ENCODE measurements at places on chromosomes 6 and 20. TPM values are rescaled to one million over a fixed set of nuclear protein-coding genes. Genes with fewer than 3 reads are reported as not detected.

DNA sequence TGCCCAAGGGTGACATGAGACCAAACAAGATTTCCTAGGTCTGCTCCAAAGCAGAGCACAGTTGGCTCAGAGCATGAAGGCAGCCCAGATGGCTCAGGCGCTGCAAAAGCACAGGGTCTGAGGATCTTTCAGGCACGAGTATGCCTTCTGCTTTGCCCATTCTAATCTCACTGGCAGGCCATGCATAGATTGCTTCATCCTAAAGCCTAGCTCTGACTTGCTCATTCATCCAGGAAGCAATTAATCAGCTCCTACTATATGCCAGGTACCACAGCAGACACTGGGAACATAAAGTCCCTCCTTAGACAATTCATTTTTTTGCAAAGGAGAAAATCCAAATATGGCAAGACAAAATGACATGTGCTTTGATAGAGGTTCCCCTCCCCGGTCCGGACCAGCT lies 31.2 kb downstream of the GPLD1 start:
- no peak for DNase-seq

DNA sequence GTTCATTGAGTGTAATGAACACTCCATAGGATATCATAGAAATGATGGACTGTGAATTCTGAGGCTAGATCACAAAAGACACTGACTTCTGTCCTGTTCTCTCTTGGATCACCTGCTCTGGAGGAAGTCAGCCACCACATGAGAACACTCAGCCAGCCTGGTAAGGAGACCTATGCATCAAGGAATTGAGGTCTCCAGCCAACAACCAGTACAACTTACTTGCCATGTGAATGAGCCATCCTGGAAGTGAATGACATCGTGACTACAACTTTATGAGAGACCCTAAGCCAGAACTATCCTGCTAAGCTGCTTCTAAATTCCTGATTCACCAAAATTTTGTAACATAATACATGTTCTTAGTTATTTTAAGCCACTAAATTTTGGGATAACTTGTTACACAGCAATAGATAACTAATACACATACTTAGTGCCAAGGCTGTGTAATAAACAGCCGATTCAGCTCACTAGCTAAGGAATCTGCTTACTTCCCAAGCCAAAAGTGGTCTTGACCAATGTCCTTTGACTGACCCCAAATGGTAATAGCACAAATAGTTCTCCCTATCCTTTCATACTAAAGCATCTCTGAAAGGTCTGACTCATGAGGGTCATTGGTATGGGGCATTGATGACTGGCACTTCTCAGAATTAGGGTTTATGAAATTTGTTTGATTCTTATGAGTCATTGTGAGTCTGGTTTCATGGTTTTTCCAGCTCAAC lies 6.9 kb upstream of the CTNNBL1 start:
- DNase-seq, result no peak

- peak; percentile 97 for DNase-seq
Measured at GRCh38 chr6:37137201-37138090, 32.5 kb upstream of the PIM1 start.

- no peak for DNase-seq
Measured at GRCh38 chr20:64189530-64189966, 25.3 kb downstream of the MYT1 start.

BCAS4 gene
- total RNA-seq, result 0.60 TPM

DNA sequence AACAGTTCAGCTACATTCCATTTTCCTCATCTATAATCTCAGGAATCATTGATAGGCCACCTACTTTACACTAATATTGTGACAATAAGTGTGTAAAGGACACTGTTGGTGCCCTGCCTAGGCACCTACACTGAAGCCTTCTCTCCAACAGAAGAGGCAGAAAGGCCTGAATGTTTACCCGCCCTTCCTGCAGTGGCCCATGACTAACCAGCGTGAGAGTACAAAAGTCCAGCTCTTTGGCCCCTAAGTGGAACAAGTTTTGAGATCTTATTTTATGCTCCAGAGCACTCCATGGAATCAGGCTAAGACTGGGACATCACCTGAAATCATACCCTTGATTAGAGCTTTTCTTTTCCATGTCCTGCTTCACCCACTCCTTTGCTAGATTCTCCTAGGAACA lies 359.7 kb downstream of the ARHGAP18 start:
- DNase-seq, result no peak

SAPCD1 gene
- 1.6 TPM for total RNA-seq

DNA sequence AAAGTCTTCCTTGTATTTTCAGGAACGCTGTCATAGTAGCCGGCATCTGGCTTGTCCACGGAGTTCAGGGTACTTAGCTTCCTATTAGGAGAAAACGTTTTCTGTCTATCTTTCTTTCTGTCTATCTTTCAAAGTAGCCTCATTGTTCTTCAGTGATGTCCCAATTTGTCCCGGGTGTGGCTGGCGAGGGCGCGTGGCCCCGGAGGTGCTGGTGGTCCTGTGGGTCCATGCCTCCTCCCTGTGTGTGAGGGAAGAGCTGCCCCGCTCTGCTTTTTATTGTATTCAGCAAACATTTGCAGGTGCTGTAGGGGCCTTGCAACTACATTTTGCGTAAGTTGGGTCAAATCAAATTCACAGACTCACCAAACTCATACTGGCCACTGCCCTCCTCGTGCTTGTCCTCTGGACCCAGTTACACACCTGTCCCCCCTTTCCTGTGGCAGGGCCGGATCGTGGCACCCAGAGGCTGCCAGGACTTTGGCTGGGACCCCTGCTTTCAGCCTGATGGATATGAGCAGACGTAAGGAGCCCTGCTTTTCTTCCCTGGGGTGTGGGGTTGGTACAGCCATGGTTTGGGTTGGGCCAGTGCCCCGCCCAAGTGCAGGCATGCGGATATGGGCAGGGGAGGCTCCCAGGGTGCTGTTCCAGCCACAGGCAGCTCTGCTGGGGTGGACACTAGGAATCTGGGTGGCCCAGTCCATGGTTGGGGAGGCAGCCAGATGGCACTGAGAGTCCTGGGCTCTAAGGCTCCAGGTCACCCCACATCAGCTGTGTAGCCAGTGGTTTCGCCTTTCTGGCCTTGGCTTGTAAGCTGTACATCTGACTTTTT lies 12.3 kb downstream of the ITPA start:
- DNase-seq, result no peak

DNA sequence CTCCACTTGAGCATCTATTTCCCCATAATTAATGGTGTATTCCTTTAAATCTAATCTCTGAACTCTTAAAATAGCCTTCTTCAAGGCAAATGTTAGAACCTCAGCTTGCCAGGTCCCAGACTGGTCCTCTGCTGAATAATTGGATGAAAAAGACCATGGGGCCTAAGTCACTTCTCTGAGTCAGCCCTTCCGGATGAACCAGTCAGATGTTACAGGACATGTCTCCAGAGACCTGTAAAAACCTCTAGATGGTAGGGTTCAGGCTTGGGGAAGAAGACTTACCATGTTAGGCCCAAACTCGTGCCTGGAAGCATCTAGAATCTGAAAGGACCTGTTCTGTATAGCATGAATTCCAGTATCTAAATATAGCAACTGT lies 97.3 kb downstream of the CDKAL1 start:
- no peak for DNase-seq

SUMO4 gene
- 1.2 TPM for total RNA-seq

SLC12A5 gene
- total RNA-seq, result 0.44 TPM

DNA sequence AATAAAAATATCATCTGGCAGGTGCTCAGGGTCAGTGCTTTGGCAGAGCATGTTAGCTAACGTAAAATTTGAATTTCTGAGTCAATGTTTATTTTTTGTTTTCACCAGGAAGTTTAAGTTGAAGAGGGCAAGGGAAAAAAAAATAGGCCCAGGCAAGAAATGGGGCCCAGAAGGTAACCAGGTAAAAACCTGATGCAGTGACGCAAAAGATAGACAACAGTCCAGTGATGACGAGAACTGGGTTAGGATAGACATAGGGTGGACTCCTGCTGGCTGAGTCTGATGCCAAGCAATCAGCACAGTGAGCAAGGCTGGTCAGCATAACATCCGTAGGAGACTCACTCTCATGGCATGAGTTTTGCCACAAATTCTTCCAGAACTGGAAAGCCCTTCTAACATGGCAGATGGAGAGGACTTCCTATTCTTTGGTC lies 42.2 kb downstream of the ZHX3 start:
- peak; percentile 27 for DNase-seq

F13A1 gene
- not detected for total RNA-seq

GRCh38 chr20:35369804-35370203 lies 42.0 kb downstream of the UQCC1 start:
- no peak for DNase-seq

- no peak for DNase-seq
Measured at GRCh38 chr6:163113358-163113962, 301.1 kb upstream of the QKI start.

CARMIL1 gene
- 0.20 TPM for total RNA-seq

DNA sequence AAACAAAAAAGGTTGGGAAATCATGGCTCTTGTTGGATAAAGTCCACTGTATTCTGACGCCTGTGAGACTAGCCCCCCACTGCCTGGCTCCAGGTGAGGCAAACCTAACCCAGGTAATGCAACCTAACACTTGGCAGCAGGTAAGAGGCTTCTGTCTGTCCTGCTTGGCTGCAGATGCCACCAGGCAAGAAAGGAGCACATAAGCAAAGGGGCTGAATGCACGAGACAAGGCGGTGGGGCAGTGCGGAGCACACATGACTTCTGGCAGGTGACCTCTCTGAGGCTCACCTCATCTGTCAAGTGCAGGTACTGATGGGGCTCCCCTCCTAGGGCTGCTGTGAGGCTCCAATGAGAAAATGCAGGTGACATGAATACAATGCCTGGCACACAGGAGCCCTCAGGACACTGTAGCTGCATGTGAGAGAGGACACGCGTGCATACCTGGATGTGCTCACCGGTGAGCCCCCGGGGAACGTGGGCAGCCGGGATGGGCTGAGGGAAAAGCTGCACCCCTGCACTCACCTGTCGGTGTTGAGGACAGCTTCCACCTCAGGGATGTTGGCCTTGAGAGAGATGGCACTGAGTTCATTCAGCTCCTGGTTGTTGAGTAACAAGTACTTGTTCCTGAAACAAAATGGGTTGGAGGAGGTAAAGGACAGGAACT lies 54.1 kb downstream of the MYH7B start:
- DNase-seq, result no peak

LY86 gene
- not detected for total RNA-seq

IMPG1 gene
- not detected for total RNA-seq

PCK1 gene
- not detected for total RNA-seq

DNA sequence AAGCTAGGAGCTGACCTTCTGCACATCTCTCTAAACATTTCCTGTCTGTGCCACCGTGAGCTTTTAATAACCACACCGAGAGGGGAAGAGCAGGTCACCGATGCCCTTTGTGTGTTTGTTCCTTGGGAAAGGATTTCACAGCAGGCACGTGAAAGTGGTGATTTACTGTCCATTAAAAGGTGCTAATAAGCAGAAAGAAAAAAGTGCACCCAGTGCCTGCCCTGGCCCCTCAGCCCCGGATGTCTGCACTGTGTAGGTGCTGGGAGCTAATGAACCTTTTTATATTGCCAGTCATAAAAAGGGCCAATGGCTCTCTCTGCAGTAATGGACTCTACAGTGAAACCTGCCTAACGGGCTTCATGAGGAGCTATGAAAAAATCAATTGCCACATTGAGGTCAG lies 312.6 kb downstream of the C6orf118 start:
- DNase-seq, result no peak

CUL7 gene
- total RNA-seq, result 15.0 TPM

- DNase-seq, result no peak
Measured at GRCh38 chr6:133136177-133136880, 104.8 kb upstream of the EYA4 start.

- no peak for DNase-seq
Measured at GRCh38 chr6:15077961-15078360, 167.9 kb upstream of the JARID2 start.

DNA sequence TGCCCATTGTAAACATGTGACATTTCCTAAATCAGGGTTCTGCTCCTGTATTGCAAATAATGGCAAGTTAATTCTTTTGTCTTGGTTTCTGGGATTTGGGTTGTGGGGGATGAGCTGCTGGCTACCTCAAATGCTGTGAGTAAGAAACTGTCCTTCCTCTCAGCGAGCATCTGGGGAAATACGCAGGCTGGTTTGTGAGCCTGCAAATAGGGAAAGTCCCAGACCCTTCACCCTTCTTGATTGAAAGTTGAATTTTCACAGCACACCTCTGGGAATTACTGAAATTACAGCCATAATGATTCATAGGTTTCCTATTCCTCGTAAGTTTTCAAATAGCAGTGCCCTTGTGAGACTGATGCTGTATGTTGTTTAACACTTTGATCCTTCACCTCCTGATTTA lies 138.1 kb downstream of the TBXT start:
- no peak for DNase-seq

RBM24 gene
- total RNA-seq, result 0.65 TPM

MAP1LC3A gene
- total RNA-seq, result 38.7 TPM

- peak; percentile 53 for DNase-seq
Measured at GRCh38 chr6:52049252-52050050, 38.0 kb downstream of the PKHD1 start.

SNX9 gene
- 31.6 TPM for total RNA-seq

DNA sequence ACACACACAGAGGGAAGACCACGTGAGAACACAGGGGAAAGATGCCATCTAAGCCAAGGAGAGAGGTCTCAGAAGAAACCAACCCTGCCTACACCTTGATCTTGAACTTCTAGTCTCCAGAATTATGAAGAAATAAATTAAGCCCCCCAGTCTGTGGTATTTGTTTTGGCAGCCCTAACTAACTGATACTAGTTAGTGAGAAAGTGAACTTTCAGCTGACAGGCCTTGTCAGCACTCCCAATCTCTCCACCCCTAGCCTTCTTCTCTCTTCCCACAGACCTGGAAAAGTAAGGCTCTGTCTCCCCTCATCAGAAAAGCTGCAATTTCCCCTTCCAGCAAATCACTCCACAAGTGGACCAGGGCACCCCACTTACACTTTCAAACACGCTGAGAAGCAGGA lies 108.6 kb upstream of the CDYL start:
- DNase-seq, result no peak

- peak; percentile 80 for DNase-seq
Measured at GRCh38 chr6:38517005-38517404, 122.7 kb downstream of the BTBD9 start.

DNA sequence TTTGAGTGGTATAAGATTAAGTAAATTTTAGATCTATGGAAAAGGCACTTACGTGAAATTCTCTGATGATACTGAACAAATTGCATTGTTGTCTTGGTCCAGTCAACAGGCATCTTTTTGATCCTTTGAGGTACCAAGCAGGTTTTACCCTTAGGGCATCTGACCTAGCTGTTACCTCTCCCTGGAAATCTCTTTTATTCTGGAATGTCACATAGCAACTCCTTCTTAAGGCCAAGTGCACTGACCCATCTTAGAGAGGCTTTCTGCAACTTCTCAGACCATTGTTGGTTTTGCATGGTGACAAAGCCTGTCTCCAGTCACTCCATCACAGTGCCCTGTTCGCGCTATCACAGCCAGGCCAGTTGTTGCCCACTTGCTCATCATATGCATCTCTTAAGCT lies 42.0 kb downstream of the TPD52L1 start:
- no peak for DNase-seq

GRCh38 chr20:24747010-24747712 lies 201.9 kb upstream of the CST7 start:
- no peak for DNase-seq

DNA sequence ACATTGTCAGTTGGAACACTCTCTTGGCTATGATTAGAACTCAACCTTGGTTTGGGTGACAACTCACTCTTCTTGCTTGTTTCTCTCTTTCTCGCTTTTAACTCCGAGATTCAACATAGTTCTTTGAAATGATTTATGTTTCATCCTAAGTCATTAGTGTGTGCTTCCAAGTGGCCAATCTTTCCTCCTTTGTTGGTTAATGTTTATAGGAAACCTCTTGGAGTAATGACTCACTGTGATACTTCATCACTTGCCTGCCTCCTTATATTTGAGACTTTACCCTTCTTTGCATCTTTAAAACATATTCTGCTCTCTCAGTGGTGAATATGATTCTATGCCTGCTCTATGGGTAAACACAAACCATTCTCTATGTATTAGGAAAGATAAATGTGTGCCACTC lies 279.7 kb upstream of the FLRT3 start:
- DNase-seq, result no peak

FAM217A gene
- not detected for total RNA-seq

All from lung microvascular endothelial cell (primary cell).